ENCODE measurements at places on chromosomes 12 and 14.
A peak's percentile ranks its signal among the peaks of the same experiment; 100 is the strongest.

DNA sequence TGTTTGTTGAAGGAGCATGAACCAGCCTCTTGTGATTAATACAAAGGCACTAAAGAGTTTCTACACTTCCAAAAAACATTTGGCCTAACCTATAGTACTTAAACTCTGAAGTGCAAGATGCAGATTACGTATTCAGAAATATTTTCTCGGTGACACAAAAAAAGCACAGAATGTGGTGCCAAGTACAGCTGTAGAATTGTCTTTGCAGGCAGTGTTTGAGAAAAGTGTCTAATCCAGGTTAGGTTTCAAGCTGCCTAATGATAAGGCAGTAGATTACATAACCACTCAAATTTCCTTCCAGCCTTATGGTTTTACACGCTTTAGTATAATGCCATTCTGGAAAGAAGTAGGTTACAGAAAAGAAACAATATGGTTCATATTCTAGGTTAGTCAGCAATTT, 205.2 kb downstream of the KLHL28 start:
- DNase-seq, result no peak

DNA sequence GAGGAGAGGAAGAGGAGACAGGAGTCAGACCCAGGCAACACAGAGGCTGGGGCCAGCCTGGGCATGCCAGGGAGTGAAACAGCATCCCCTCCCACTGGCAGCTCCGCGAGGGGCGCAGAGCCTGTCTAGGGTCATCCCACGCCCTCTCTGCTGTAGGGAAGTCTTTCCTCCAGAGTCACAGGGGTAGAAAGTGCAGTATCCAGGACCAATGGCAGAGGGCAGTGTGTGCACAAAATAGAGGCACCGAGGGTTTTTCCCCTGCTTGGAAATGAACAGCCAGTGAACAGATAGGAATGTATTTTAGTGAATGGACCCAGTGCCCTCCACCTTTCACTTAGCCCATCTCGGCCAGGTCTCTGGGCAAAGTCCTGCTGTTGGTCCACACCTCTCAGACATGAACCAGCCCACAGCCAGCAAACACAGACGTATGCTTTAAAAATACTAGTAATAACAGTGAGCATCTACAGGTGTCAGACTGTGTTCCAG, 9.4 kb upstream of the KRT74 start:
- DNase-seq, result peak; percentile 27

DNA sequence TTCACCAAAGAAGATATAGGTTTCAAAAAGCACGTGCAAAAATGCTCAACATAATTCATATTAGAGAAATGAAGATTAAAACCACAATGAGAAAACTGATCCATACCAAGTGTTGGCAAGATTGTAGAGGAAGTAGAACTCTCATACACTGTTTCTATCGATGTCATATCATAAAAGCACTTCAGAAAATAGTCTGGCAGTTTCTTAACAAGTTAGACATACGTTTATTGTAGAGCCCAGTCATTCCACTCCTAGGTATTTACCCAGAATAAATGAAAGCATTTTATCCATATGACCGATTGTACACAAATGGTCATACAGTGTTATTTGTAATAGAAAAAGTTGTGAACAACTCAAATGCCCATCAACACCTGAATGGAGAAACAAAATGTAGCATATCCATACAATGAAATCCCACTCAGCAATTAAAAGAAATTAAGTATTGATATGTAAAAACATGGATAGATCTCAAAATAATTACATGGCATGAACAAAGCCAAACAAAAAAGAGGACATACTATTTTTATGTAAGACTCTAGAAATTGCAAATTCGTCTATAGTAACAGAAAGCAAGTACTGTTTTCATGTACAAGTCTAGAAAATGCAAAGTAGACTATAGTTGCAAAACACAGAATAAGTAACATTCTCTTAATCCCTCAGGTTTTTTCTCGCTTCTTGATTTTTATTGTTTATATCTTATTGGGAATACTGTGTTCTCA, 41.0 kb downstream of the USP15 start:
- peak; percentile 46 for DNase-seq

DNA sequence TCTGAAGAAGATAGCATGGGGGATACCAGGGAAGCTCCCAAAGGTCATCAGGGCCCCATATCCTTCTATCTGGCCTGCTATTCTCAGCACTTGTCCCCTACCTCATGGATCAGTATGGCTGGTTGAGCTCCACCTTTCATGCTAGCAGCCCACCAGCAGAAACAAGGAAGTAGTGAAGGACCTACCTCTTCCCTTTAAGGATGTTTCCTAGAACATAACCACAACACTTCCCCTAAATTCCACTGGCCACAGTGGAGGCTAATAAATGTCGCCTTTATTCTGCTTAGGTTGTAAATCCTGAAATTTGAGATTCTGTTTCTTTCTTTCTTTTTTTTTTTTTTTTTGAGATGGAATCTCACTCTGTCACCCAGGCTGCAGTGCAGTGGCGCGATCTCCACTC, 128.6 kb upstream of the PARP11 start:
- DNase-seq, result peak; percentile 12

GRCh38 chr14:89212386-89213235, 204.4 kb downstream of the FOXN3 start:
- no peak for DNase-seq

DNA sequence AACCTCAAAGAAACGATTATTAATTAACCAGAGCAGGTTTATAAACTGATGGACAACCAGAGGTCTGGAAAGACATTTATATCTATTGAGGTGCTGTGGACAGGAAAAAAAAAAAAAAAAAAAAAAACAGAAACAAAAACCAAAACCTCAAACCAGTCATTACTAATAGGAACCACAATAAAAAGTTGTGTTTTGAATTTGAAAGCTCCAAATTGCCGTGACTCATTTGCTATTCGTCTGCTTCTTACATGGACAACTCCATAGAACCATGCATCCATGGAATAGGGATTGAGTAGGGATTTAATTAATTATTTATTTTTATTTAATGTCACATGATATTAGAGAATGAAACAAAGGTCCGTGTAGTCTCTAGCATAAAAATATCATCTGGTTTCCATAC, 134.1 kb upstream of the SSTR1 start:
- no peak for DNase-seq

DNA sequence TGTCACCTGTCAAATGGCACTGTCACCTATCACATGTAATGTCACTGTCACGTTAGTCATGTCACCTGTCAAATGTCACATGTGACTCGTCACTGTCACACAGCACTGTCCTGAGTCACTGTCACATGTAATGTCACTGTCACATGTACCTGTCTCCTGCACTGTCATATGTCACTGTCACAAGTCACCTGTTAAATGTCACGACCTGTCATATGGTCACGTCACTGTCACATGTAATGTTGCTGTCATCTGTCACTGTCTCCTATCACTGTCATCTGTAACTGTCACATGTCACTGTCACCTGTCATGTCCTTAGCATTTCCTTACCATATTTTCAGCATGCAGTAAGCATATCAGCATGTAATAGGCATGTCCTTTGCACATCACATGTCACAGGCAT, 27.1 kb upstream of the TESC start:
- DNase-seq, result no peak

GRCh38 chr12:126897778-126898177, 1369.2 kb upstream of the TMEM132C start:
- no peak for DNase-seq

DNA sequence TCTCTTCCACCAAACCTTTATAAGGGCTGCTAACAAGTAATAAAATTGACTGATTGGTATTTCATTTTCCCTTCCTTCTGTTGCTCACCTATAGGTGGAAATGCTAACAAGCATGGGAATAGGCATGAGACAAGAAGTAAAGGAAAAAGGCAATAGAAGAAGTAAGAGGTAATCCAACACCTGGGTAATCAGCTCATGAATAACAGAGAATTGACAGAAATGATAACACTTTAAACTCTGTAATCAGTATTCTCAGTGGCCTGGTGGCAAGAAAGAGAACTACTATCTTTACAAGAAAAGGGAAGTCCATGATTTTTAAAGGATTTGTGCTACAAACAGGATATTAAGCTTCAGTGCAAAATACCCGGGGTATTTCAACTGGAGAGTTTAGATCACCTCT, 737.8 kb downstream of the RERGL start:
- peak; percentile 27 for DNase-seq

DNA sequence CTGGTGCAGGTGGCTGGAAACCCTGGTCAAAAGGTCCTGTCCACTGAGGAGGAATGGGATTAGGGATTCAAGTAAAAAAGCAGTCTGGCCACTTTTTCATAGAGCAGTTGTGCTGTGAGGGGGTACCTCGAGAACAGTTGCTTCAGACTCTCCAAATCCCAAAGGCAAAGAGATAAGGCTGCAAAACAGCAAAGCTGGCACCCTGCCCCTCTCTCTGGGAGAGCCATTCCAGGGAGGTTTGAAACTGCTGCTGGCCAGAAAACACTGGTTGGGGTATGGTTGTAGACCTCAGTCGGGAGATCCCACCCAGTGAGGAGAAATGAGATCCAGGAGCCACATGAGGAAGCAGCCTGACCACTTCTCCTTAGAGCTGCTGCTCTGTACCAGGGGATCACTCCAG, 137.3 kb downstream of the CEP83 start:
- DNase-seq, result peak; percentile 9

- peak; percentile 23 for DNase-seq
Observed at GRCh38 chr14:34331728-34332623, 130.1 kb downstream of the SPTSSA start.

DNA sequence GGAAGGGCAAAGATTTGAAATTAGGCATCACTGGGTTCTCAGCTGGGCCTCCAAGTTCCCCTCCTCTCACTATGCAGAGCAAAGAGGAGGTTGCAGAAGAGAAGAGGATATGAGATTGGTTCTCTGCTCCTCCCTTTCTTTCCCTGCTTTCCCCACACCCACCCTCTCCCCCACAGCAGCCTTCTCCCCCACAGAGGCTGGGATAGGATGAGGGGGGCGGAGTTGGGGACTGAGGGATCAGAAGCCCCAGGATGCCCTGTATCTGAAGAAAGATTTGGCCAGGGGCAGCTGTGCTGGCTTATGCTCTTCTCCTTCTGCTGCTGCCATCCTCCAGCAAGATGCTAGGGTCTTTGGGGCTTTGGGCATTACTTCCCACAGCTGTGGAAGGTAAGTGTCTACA, at the start of gene AMHR2:
Gene AMHR2 (plus strand): TSS at position 259 of the 400 bp plus-strand sequence. CDS start 80 bp downstream, at position 339.
- no peak for DNase-seq

GRCh38 chr12:104108755-104109445, 29.1 kb downstream of the NFYB start:
- peak; percentile 65 for DNase-seq

DNA sequence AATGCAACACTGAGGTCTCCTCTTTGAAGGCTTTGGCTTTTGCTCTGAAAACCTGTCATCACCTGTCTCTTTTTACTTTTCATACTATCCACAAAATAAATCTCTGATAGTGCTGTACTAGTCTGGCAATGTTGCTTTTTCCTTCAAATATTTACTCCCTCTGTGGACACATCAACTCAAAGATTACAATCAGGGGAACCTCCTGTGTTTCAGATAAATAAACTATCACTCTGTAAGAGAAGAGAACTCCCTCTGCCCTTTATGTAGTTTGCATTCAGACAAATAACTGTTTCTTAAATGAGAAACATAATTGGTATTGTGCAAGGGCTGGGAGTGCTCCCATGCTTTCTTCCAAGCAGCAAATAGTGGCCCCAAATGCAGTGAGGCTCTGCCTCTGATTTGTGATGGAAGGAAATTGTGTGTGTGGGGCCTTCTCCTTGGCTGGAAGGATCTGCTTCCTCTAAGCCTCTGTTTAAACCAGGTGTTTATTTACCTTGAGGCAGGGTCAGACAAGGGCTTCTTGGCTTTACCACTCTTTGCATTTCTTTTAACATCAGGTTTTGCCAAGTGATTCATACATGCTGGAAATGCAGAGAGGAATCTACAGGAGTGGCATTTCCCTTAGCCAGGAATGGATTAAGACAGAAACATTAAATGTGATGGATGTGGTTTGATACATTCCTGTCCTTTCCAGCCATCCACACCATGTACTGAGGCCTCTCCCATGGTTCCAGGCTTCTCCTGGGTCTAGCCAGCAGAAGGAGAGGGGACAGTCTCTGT, 69.0 kb downstream of the AKAP6 start:
- DNase-seq, result no peak

GRCh38 chr14:104435147-104436046, 144.2 kb upstream of the C14orf180 start:
- no peak for DNase-seq

DNA sequence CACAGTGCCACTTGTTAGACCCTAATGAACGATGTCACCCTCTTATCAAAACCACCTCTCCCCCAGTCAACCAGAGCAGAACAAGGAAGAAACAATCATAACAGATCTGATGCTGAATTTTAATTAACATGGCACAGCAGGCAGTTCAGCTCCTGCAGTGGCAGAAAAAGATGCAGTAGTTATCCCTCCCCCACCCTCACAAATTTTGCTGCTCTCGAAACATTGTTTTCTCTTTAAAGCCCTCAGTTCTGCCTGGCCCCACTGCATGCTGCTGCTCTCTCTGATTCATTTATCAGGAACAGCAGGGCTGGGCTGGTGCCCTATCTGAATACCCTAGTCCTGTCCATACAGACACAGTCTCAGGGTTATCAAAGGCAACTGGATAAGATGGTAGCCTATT, 12.2 kb downstream of the CCDC175 start:
- no peak for DNase-seq

- DNase-seq, result no peak
Observed at GRCh38 chr12:30012816-30013450, 229.2 kb upstream of the TMTC1 start.

DNA sequence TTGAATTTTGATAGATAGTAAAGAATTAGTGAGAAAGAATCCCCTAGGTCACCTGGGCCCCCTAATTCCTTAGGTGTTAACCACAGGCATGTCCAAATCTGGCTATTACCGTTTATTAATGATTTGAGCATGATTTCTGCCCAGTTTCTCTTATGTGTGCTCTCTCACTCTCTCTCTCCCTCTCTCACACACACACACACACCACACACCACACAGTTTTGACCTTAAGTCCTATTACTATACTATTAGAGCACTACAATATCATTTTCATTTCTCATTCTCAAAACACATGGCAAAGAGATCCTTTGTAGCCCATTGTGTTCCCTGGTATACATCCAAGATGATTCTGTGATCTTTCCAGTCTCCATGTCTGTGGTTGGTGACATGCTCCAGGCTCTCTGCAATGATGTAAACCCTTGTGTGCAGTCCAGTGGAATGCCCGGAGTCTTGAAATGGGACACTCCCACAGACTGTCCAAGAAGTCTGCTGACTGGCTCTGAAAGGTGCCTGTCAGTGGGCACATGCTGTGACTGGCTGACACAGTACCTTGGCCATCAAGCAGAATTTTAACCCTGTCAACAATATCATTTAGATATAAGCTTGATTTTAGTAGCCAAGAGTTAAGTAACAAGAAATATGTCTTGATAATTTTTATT, 96.2 kb downstream of the FIGNL2 start:
- DNase-seq, result no peak

Data from MV-4-11 (cell line).